ENCODE measurements at places on chromosomes 4 and X. TPM values are rescaled to one million over a fixed set of nuclear protein-coding genes. Genes with fewer than 3 reads are reported as not detected.

PASD1 gene
- not detected for total RNA-seq

ZNF81 gene
- 3.1 TPM for total RNA-seq

ADAM29 gene
- total RNA-seq = not detected

TSPAN7 gene
- 1.5 TPM for total RNA-seq

FGB gene
- total RNA-seq = not detected

TMEM31 gene
- total RNA-seq = not detected

IL15 gene
- total RNA-seq = 2.0 TPM

APEX2 gene
- 11.2 TPM for total RNA-seq

All from cardiac atrium fibroblast (primary cell).